ENCODE measurements at places on chromosomes 4 and X.

GRCh38 chrX:68634649-68635227, 12.7 kb upstream of the STARD8 start:
- DNase-seq = no peak

DNA sequence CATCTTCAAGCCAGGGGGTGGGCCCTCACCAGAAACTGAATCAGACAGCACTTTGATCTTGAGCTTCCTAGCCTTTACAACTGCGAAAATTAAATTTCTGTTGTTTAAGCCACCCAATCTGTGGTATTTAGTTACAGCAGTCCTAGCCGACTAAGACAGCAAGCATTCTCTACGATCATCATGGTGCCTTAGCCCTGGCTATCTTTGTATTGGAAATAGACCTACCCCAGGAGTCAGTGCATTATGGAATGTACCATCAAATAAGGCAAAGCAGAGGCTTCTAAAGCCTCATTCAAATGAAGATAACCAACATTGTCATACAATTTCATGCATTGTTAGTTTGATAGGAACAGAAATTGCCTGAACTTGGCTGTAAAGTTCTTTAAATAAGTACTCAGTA, 75.0 kb downstream of the PARM1 start:
- DNase-seq = no peak

- DNase-seq = no peak
Observed at GRCh38 chrX:21865436-21865835, 9.6 kb downstream of the YY2 start.

- peak; percentile 26 for DNase-seq
Observed at GRCh38 chr4:16026160-16026761, 57.6 kb downstream of the PROM1 start.

DNA sequence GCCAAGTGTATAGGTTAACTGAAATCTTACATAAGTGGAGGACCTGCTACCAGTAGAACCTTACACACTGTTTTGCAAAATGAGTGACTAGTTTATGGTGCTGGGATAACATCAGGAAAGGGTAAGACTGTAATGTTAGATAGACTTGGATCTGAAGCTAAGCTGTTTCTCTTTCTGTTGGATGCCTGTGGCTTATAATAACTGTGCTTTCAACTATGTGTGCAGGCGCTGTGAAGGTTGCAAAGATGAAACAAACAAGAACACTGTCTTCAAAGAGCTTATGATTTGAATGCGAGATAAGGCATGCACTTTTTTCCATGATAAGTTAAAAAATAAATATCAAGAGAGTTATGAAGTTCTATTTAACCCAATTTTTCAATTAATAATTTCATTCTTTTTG, 34.5 kb upstream of the LCORL start:
- no peak for DNase-seq

DNA sequence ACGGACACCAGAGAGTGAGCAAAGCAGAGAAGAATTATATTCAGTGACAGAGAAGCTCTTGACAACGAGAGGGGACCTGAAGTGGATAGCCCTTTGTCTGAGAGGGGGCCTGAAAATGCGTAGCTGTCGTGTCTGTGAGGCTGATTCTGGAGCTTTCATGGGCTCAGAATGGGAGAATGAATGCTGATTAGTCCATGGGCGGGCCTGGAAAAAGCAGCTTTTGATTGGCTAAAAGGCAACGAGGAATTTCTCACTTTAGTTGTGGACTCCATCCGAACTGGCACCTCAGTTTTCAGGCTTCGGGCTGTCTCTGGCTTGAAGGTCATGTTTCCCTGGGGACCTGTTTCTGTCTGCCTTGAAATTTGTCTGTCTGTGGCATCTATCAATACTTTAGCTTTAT, 487.1 kb downstream of the TECRL start:
- no peak for DNase-seq

- no peak for DNase-seq
Observed at GRCh38 chrX:105263801-105264200, 43.3 kb upstream of the TEX13A start.

DNA sequence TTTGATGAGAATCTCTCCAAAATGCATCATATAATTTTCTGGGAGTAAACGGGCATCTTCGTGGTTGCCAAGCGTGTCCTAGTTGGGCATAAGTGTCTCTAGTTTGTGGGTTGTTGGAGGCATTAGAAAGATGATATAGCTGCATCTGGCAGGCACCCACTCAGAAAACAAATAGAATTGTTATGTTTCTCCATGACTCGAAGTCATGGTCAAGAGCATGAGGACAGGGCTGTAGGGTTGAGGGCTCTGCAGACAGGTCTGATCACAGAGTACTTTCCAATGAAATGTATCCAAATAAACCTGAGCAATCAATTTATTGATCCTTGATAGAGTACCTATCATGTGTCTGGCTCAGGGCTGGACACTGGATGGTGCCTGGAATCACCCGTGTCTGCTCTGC, 82.7 kb downstream of the SORCS2 start:
- no peak for DNase-seq

- DNase-seq = no peak
Observed at GRCh38 chr4:143356493-143356892, 19.8 kb downstream of the GAB1 start.

GRCh38 chr4:138341739-138342415, 99.7 kb upstream of the SLC7A11 start:
- peak; percentile 27 for DNase-seq

- no peak for DNase-seq
Observed at GRCh38 chr4:69489856-69490255, 5.8 kb downstream of the UGT2B4 start.

DNA sequence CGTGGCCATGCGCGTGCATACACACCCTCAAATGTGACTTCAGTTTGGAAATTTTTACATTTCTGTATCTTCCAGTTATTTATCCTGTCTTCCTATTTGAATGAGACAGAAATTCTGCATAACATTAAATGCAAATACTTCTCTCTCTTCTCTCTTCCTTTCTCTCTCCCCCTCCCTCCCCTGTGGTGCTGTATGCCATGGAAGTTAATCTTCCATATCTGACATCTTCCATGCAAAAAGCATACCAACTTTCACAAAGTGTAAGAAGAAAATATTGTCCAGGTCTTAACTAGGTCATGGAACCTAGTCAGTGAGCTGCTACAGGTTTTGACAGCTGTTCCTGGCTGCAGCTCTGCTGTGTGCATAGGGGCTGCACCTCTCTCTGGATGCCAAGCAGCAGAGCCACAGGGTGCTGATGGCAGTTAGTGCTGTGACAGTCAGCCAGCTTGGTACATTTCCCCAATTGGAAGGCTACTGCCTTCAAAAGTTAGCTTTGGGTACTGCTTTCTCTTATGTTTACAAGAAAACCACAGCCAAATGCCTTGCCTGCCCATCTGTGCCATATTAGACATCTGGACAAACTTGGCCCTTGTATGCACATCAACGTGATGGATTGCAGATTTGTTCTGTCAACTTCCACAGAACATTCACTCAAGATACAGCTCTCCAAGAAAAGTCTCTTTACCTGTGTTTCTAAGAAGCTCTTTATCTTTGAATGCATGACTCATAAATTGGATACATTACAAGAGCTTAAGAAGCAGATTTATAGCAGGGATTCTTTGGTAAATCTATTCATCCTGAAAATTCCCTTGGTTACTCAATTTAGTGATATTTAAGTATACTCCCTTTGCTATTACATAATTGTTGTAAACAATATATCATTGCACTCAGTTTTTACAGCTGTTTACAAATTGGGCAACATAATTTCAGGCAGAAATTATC, 623.8 kb downstream of the EPHA5 start:
- DNase-seq = peak; percentile 74

- no peak for DNase-seq
Observed at GRCh38 chr4:905485-906338, 26.4 kb downstream of the GAK start.

GRCh38 chr4:158540125-158540907, 18.6 kb downstream of the RXFP1 start:
- no peak for DNase-seq

DNA sequence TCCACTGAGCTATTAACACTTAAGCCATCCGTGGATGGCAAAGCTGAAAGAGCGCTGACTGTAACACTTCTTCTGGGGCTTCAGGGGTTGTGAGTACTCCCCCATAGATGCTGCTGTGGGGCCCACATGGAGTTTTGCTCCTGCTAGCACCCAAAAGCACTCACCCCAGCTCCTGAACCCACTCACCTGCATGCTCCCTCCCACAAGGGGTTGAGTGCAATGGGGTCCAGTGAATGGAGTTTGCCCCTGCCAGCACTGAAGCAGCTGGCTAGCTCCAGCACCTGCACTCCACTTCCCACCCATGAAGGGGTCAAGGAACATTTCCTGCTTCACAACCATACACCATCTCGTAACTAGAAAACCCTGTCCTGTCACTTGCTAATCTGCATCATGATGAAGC, 78.9 kb downstream of the IL21 start:
- no peak for DNase-seq

DNA sequence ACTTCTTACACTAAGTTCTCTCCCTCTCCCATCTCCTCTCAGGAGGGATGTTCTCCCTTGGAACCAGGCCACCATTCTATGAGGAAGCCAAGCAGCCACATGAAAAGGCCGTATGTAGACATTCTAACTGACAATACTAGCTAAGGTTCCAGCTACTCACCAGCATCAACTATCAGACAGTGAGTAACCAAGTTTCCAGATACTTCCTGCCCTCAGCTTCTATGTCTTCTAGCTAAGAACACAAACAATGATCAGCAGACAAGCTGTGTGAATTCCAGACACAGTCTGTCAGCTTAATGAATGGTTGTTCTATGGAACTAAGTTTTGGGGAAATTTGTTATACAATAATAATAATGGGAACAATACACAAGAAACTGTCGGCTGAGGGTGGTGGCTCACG, 50.8 kb downstream of the SMIM14 start:
- DNase-seq = no peak

DNA sequence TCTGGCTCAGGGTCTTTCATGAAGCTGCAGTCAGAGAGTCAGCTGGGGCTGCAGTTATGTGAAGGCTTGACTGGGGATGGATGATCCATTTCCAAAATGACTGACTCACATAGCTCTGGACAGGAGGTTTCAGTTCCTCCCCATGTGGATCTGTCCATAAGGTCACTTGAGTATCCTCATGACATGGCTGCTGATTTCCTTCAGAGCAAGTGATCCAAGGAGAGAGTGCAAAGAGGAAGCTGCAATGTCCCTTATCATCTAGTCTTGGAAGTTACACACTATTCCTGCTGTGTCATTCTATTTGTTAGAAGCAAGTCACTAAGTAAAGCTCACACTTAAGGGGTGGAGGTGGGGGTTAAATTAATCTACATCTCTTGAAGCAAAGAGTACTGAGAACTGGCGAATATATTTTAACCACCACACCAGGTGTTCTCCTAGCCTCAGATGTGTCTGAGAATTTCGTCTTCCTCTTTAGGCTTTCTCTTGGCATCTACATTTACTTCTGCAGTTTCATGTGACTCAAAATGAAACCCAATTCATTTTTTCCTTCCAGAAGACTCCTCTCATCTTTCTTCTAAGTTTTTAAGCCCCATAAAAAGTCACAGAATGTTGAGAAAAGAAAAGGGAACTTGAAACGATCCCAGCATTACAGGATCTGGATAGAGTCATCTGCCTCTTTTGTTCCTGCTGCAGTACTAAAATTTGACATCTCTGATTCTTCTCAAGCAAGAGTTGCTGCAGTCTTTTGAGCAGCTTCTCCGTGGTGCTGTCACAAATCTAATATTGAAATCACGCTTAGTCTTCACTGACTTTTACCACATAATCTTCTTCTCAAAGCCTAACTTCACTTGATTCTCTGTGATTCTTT, 3.8 kb upstream of the GRPR start:
- DNase-seq = no peak

GRCh38 chr4:41538887-41539498, 1.0 kb downstream of the LIMCH1 start:
- no peak for DNase-seq

GRCh38 chr4:11427121-11427996, 1.3 kb downstream of the HS3ST1 start:
- DNase-seq = no peak

- no peak for DNase-seq
Observed at GRCh38 chr4:2857349-2857927, 13.8 kb downstream of the ADD1 start.

DNA sequence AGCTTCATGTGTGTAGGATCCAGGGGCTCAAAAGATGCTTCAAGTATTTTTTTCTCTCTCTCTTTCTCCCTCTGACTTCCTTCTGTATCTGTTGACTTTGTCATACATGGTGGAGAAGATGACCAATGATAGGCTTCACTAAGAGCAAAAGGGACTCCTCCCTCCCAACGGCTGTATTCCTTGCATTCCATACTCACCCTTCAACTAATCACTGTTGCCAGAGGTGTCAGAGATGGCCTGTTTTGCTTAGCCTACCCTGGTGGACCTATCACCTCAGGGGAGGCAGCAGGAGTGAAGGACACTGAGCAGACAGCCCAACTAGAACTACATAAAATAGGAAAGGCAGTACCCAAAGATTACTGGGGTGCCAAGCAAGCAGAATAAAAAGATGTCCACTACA, 62.2 kb upstream of the C1QTNF7 start:
- no peak for DNase-seq

GRCh38 chrX:39616098-39616729, 481.5 kb downstream of the BCOR start:
- DNase-seq = no peak

DNA sequence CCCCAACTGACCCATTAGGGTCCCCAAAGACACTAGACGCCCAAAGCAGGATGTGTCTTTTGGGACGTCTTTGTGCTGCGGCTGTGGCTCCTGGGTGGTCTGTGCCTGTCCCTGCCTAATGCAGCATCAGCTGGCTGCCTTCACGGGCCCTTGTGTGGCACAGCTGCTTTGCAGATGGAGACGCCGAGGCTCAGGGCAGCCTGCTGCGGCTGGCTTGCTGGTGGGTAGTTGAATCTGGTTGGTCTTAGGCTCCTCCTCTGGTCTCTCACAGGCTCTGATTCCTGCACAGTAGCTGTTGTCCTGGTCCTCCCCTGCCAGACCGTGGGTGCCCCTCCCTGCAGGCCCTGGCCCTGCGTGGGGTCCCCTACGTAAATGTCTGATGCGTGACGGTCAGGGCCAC, 8.1 kb downstream of the CPZ start:
- no peak for DNase-seq

GRCh38 chr4:54547299-54548097, 110.3 kb upstream of the KIT start:
- no peak for DNase-seq

- no peak for DNase-seq
Observed at GRCh38 chr4:41620594-41621256, 82.8 kb downstream of the LIMCH1 start.

GRCh38 chr4:123443401-123444289, 47.0 kb downstream of the SPRY1 start:
- DNase-seq = peak; percentile 20

GRCh38 chr4:105496899-105497298, 23.0 kb upstream of the PPA2 start:
- DNase-seq = no peak

DNA sequence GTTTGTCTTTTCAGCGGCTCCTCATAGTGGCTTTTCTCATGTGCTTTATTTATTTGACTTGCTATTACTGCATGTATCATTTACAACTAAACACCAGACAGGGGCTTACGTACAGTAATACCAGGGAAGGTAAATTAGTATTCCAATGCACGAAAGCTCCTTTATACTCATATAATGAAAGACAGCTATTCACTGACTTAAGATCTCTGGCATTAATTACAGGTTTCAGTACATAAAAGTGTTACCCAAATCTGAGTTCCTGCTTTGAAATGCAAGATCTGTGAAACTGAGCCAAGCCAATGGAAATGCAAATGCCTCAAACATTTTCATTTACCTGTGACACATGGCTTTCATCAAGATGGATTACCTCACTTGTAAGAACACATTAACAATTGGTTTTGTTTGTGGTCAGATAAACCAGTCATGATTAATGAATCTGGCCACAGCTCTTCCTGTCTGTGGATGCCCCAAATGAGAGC, 107.2 kb downstream of the ANAPC4 start:
- no peak for DNase-seq

All from DND-41 (cell line).